ENCODE measurements at places on chromosomes 7 and 10. TPM values are rescaled to one million over a fixed set of nuclear protein-coding genes. Genes with fewer than 3 reads are reported as not detected.

ANKRD30A gene
- not detected for total RNA-seq

GLI3 gene
- 4.1 TPM for total RNA-seq

UFSP1 gene
- 1.3 TPM for total RNA-seq

- DNase-seq = no peak
Observed at GRCh38 chr7:99465421-99465768, 572 bp downstream of the ATP5MF start.

DNA sequence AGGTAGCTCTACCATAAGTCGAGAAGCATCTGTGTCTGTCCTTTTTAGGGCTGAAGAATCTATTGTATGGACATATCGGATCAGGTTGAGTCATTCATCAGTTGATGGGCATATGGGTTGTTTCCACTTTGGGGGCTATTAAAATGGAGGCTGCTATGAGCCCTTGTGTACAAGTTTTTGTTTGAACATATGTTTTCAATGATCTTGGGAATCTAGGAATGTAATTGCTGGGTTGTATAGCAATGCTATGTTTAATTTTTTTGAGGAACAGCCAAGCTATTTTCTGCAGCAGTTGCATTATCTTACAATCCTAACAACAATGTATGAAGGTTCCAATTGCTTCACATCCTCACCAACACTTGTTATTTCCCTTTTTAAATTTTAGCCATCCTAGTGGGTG, 46.4 kb upstream of the HABP2 start:
- DNase-seq = no peak

SAMD9L gene
- 10.4 TPM for total RNA-seq

- no peak for DNase-seq
Observed at GRCh38 chr10:132363921-132364593, 32.1 kb downstream of the LRRC27 start.

CYP3A4 gene
- total RNA-seq = not detected

- no peak for DNase-seq
Observed at GRCh38 chr7:95491201-95491600, 5.5 kb downstream of the ASB4 start.

- DNase-seq = no peak
Observed at GRCh38 chr10:129865413-129865812, 98.7 kb downstream of the EBF3 start.

GRCh38 chr10:18203471-18203870, 63.2 kb downstream of the CACNB2 start:
- DNase-seq = no peak

- no peak for DNase-seq
Observed at GRCh38 chr7:143505838-143506237, 28.2 kb downstream of the TAS2R41 start.

DNA sequence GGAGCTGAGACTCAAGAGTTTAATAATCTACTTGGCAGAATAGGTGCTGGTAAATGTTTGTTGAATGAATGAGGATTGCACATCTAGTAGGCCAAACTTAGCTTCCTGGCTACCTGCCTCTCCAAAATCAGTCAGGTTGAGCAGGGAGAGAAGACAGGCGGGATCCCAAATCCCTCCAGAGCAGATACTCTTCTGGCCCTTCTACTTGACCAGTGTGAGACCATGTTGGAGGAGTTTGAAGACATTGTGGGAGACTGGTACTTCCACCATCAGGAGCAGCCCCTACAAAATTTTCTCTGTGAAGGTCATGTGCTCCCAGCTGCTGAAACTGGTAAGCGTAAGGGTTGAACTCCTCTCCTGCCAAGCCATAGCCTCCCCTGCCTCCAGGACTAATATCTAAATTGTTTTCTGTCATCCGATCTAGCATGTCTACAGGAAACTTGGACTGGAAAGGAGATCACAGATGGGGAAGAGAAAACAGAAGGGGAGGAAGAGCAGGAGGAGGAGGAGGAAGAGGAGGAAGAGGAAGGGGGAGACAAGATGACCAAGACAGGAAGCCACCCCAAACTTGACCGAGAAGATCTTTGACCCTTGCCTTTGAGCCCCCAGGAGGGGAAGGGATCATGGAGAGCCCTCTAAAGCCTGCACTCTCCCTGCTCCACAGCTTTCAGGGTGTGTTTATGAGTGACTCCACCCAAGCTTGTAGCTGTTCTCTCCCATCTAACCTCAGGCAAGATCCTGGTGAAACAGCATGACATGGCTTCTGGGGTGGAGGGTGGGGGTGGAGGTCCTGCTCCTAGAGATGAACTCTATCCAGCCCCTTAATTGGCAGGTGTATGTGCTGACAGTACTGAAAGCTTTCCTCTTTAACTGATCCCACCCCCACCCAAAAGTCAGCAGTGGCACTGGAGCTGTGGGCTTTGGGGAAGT, 2.2 kb upstream of the MBLAC1 start:
- DNase-seq = no peak

DNA sequence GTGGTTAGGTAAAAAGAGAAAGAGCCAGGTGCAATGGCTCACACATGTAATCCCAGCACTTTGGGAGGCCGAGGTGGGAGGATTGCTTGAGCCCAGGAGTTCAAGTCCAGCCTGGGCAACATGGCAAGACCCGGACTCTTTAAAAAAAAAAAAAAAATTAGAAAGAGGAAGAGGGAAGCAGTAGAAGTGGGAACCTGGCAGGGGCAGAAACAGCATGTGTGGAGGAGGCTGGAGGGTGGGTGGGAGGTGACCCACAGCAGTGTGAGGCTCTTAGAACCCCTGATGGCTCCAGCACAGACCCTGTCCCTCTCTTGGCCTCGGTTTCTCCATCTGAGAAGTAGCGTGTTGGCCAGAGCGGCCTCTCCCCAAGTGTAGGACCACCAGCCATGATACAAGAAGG, 4.9 kb upstream of the CCL24 start:
- no peak for DNase-seq

NME8 gene
- not detected for total RNA-seq

DNA sequence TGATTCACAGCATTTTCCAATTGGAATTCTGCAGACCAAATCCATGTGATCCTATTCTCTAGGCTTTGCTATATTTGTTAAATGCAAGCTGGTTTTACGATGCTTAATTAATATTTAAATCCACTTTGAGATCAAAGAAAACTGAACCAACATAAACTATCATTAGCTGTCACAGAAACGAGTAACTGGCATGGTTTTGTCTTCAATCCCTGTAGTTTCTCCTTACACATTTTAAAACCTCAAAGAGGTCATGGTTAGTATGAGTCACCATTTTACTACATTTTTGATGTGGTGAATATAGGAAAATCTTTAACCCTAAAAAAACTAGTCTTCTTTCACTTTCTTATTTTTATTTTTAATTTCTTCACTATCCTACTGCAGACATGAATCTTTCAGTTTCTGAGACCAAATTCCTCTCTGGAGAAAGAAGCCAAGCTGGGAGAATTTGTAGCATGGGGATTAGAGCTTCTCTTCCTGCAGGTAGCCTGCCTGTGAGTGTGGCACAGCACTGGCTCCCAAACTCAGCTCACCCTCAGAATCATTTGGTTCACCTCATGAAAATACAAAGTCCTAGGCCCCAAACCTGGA, 8.7 kb upstream of the LIPM start:
- DNase-seq = no peak
